CD4-positive, alpha-beta T cell treated with Interleukin-2 at 100 ng/mL for 4 hours (primary cell): ENCODE measurements at places on chromosomes 1 and 21.

DNA sequence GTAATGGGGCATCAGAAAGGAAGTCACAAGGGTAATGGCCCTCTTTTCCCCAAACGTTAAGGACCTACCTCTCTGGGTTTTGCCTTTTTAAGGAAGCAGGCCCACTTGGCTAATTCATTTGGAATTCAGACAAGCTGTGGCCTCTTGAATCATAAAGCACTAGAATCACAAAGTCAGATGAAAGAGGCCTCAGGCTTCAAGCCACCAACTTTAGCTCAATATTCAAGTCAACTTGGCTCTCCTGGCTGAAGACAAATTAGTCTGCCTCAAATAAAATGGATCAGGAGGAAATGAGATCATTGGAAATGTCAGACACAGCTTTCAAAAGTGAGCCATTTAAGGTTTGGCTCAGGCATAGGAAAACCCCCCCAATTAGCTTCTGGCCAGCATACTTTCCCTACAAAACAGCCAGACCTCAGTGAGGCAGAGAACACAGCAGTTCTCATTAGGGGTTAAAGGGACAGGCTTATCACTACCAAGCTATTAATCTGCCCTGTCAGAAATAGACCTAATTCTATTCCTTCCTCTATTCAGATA, 34.3 kb downstream of the SLC35D1 start:
- DNase-seq = no peak

- no peak for DNase-seq
Observed at GRCh38 chr1:108972951-108973350, 9.7 kb upstream of the CLCC1 start.

GRCh38 chr1:53599481-53599880, 139.5 kb downstream of the GLIS1 start:
- DNase-seq = no peak

- no peak for DNase-seq
Observed at GRCh38 chr1:224256640-224257039, 73.3 kb downstream of the NVL start.

- DNase-seq = no peak
Observed at GRCh38 chr1:230359992-230360668, 66.0 kb downstream of the PGBD5 start.

DNA sequence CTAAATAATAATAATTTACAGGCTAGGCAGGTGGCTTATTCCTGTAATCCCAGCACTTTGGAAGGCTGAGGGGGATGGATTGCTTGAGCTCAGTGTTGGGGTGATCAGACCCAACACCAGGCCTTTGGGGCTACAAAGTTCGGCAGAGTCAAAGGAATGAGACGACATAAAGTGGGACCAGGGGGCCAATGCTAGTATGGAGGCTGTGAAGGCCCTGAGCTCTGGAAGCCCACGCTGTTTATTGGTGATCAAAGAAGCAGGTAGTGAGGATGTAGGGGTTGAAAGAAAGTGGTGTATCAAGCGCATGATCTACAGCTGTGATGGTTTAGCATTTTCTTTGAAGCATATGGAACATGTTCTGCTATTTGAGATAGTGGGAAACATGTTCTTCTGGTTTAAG, 5.6 kb downstream of the BTBD8 start:
- no peak for DNase-seq

- no peak for DNase-seq
Observed at GRCh38 chr1:111618961-111619634, 491 bp upstream of the RAP1A start.

DNA sequence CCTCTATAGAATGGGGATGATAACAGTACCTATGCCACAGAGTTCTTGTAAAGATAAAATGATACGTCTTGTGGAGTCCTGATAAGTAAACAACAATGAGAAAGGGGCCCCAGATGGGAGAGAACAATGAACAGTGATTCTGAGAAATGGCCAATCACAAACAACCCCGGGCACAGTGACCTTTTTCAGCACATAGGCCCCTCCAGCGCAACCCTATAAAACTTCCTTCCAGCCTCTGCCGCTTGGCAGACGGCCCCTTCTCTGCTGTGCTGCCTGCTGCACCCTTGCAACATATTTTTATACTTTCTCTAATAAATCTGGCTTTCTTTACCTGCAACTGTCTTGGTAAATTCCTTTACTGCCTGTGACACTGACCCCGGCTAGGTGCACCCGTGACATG, 8.9 kb downstream of the RCAN1 start:
- DNase-seq = no peak

- no peak for DNase-seq
Observed at GRCh38 chr1:218415726-218416125, 70.6 kb downstream of the TGFB2 start.

GRCh38 chr1:23276531-23276930, 59.2 kb upstream of the HTR1D start:
- no peak for DNase-seq

DNA sequence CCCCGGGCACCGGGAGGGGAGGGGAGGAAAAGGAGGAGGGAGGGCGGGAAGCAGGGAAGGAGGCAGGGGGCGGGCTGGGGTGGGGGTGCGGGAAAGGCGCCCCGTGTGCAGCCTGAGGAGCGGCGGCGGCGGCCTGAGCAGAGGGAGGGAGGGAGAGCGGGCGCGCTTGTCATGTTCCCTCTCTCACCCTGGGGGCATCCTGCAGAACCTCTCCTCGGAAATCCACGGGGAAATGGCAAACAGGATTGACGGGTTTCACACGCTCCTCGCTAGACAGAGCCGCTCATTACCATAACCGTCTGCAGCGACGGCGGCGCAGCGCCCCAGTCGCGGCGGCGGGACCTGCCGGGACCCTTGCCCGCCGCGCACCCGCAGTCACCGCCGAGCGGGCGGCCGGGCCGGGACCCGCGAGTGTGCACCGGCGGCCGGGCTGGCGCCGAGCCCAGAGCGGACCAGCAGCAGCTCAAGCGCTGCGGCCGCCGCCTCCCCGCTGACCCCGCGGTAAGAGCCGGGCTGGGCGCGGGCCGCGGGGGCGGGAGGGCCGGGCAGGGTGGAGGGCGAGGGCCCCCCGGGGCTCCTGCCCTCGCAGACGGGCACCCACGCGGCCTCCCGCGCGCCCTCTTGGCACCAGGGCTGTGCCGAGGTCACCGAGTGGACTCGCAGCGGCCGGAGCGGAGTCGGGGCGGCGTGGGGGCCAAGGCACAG, at the start of gene SERTAD4:
TSS of gene SERTAD4 (plus strand) at position 286 of the 705 bp plus-strand sequence. CDS start 5,165 bp downstream, outside the sequence.
- DNase-seq = no peak

DNA sequence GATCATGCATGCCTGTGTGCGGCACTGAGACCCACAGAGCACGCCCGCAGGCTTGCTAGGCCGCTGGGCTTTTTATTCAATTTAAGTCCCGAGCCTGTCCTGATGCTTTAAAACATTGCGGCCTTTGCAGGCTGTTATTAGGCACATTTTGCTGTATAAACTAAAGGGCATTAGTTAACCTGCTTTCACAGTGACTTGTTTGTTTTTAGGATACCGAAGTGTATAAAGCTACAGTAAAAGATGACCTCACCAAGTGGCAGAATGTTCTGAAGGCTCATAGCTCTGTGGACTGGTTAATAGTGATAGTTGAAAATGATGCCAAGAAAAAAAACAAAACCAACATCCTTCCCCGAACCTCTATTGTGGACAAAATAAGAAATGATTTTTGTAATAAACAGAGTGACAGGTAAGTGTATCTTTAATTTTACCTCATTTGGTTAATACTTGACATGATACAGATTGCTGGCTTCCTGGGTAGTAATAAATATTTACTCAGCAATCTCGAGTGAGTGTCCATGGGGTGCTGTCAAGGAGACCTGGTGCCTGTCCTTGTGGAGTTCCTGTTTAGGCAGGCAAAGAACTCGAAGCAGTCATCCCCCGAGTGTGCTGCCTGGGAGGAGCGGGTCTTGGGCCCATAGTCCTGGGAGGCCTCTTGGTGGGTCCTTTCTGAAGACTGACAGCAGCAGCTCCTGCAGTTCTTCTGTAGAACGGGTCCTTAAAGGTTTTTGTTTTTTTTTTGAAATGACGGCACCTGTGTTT, 40.1 kb downstream of the TRAPPC10 start:
- no peak for DNase-seq

- DNase-seq = no peak
Observed at GRCh38 chr21:30882866-30883597, 1.7 kb upstream of the KRTAP11-1 start.

GRCh38 chr1:55197099-55197498, 18.1 kb downstream of the USP24 start:
- no peak for DNase-seq

DNA sequence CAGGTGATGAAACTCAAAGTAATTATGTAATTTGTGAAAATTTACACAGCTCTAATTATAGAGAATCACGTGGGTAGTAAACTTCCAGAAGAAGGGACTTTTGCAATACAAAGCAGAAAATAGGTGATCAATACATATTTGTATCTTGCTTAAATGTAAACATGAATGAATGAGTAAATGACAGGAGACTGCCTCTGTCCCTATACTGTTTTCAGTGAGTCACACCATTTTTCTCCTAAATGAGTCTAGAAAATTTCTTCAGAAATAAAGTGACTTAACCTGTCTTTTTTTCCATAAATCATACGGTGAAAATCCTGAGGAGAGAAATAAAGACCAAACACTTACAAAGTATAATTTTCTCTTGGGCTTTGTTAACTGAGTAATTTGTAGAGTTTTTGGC, 11.9 kb downstream of the RAP1A start:
- DNase-seq = no peak

DNA sequence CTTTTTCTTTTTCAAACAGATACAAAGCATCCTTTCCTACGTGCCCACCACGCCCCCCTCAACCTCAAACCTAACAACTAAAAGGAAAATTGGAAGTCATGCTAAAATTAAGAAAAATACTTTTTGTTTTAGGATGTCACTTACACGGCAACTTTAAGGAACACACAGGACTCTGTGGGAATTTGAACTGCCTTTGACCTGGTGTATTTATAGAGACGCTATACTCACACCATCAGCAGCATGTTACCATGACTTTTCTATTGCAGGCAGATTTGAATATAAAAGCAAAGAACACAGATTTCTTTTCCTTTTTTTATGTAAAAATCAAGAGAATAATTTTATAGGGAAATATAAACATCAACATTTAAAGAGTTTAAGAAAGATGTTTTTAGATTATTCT, 198.2 kb downstream of the SIPA1L2 start:
- DNase-seq = no peak
